Sigmoid colon (tissue), 7 donors: ENCODE measurements at places on chromosomes 4 and X. TPM values are rescaled to one million over a fixed set of nuclear protein-coding genes. Genes with fewer than 3 reads are reported as not detected.

SNCA gene
- 24.6 TPM for total RNA-seq

SCOC gene
- total RNA-seq, result 73.5 TPM

AKAP14 gene
- not detected for total RNA-seq

FAT4 gene
- total RNA-seq, result 46.2 TPM

AFM gene
- not detected for total RNA-seq

FOXR2 gene
- total RNA-seq, result not detected

MAGEE1 gene
- 2.1 TPM for total RNA-seq

TCEAL3 gene
- total RNA-seq, result 55.3 TPM
